Aorta (tissue), 5 donors: ENCODE measurements at places on chromosomes 2 and 18. TPM values are rescaled to one million over a fixed set of nuclear protein-coding genes. Genes with fewer than 3 reads are reported as not detected.

TDRD15 gene
- polyA plus RNA-seq = not detected

IL36B gene
- polyA plus RNA-seq = not detected

FAP gene
- polyA plus RNA-seq = 19.2 TPM

SPEG gene
- polyA plus RNA-seq = 81.6 TPM

TRIM43 gene
- not detected for polyA plus RNA-seq

REG3G gene
- 0.38 TPM for polyA plus RNA-seq

DBI gene
- polyA plus RNA-seq = 179 TPM

SNORC gene
- 5.1 TPM for polyA plus RNA-seq

DLX1 gene
- 0.38 TPM for polyA plus RNA-seq

PLCD4 gene
- polyA plus RNA-seq = 1.2 TPM

USP34 gene
- 54.4 TPM for polyA plus RNA-seq

SNED1 gene
- polyA plus RNA-seq = 5.9 TPM

ERBB4 gene
- 1.3 TPM for polyA plus RNA-seq

RAMP1 gene
- 328 TPM for polyA plus RNA-seq

LIMS2 gene
- 2,193 TPM for polyA plus RNA-seq

MC5R gene
- polyA plus RNA-seq = not detected

CCDC148 gene
- polyA plus RNA-seq = 0.41 TPM

SLC66A2 gene
- 48.8 TPM for polyA plus RNA-seq
